Right renal pelvis (tissue), 4 donors: ENCODE measurements at places on chromosomes 12 and 14.

GRCh38 chr14:54253195-54253947 lies 143.4 kb upstream of the CDKN3 start:
- no peak for DNase-seq

GRCh38 chr12:15558915-15559528 lies 230.2 kb downstream of the EPS8 start:
- DNase-seq, result no peak

GRCh38 chr12:95300286-95300685 lies 82.7 kb downstream of the VEZT start:
- no peak for DNase-seq

DNA sequence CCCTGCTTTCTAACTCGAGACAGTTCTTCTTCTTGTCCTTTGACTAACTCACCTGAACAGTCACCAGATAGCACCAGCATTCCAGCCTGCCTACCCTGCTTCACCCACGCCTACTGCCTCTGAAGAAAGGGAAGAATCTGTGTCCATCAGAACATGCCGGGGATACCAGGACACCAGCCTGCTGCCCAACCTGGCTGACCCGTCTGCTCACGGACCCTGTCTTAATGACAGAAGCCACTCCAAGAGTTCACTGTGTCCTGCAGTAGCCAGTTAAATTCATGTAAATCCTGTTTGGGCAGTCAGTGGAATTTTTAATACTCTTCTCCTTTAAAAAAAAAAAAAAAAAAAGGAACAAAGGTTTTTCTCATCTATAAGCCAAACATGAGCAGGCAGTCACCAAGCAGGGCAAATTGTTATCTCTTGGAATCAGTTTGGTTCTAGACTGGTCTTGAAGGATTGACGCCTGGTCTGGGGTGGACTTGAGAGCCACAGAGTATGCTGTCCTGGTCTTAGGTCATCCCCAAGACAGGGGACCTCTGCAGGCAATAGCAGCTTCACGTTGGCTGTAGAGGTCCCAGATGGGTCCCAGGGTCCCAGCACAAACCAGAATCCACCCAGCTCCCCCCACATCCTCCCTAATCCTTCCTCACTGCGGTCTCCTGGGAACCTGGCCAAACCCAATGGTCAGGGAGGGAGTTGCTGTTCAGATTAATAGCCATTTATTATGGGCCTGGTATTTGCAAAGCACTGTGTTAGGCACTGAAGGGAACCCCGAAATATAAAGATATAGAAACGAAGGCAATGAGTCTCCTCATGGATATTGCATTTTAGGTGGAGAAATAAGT lies 181.1 kb upstream of the HIF1A start:
- no peak for DNase-seq

- DNase-seq, result no peak
These were observed 84.9 kb upstream of the CMKLR1 start for GRCh38 chr12:108424026-108424425.

- DNase-seq, result peak; percentile 50
These were observed 13.1 kb upstream of the TMTC1 start for GRCh38 chr12:29796823-29797263.

GRCh38 chr12:124422570-124423523 lies 128.0 kb downstream of the RFLNA start:
- DNase-seq, result no peak

DNA sequence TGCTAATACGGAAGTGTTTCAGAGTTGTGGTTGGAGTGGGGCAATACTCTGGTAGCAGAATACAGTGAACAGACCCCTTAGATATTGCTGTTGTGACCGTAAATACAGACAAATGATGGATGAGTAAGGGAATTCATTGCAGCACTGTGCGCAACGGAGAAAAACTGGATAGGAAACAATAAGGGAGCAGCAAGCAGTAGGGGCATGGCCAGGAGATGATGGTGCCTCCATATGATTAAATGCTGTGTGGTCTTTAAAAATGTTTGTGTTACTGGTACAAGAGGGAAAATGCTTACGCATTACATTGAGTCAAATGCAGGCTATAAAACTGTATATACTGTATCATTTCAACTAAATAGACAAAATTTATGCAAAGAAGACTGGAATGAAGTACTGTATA lies 61.6 kb downstream of the EML1 start:
- no peak for DNase-seq

- peak; percentile 80 for DNase-seq
These were observed 39.6 kb downstream of the CCDC85C start for GRCh38 chr14:99564256-99564925.

- no peak for DNase-seq
These were observed 2.8 kb downstream of the RXYLT1 start for GRCh38 chr12:63782466-63782865.

DNA sequence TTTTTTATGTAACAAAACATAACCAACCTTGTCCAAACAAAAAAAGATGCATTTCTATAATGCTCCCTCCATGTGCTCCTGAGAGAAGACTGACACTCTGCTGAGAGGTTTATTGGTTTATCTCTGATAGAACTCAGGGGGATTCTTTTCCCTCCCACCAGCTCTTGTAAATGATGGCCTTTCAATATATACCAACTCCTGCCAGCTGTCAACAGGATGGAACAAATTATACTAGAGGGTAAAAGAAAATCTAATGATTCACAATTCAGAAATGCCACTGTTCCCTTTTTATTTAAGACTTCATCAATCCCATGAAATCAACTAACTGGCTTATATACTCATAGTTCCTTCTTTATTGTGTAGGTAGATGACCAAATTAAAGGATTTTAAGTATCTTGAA lies 25.4 kb downstream of the PSMC1 start:
- DNase-seq, result no peak

DNA sequence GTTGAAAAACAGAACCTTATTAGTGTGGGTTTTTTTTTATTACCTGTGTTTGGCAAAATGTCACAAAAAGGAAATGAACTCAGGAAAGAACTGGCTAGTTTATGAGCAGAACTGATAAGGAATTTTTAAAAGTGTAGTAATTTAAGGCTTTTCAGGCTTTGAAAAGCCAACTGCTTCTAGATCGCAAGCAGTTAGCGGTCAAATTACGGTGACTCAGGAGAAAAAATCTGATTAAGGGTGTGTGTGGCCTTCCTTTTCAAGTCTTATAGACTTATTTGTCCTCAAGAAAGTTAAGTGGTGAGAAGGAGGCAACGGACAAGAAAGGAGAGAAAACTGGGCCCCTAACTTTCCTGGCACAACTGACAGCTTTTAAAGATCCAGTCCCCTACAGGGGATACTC lies 33.4 kb downstream of the PDZRN4 start:
- DNase-seq, result no peak

GRCh38 chr14:70097576-70098249 lies 91.0 kb downstream of the SLC8A3 start:
- no peak for DNase-seq

GRCh38 chr12:124632519-124632984 lies 65.1 kb upstream of the NCOR2 start:
- no peak for DNase-seq

GRCh38 chr12:52448228-52448627 lies 3.7 kb downstream of the KRT6B start:
- DNase-seq, result no peak

DNA sequence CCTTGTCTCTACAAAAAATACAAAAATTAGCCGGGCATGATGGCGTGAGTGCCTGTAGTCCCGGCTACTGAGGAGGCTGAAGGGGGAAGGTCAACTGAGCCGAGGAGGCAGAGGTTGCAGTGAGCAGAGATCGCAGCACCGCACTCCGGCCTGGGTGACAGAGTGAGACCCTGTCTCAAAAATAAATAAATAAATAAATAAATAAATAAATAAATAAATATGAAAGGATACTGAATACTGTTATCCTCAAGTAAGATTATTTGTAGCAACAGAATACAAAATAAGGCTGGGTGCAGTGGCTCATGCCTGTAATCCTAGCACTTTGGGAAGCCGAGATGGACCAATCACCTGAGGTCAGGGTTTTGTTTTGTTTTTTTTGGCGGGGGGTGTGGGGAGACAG lies 1.9 kb downstream of the RNF41 start:
- no peak for DNase-seq

GRCh38 chr12:105030820-105031807 lies 45.0 kb downstream of the NOPCHAP1 start:
- no peak for DNase-seq

DNA sequence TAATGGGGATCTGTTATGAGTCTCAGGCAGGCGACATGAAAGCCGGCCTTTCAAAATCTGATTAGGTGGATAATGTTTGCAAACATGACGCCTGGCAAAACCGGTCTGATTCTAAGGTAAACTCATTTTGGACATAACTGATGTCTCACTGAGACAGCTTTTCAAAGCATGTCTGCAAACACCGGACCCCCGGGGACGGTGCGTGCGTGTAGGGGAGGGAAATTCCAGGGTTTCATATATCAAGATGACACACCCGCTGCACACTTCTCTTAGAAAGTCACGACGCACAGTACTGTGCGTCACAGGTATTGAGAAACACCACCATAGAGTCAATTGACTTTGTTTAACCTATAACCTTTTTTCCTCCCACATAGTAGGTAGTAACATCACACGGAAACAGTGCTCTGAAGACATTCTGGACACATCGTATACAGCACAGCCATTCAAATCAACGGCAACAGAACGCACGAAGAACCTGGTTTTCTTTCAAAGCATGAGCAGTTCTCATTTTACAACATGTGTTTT lies 43.9 kb upstream of the TESC start:
- no peak for DNase-seq

GRCh38 chr12:75606956-75607355 lies 95.5 kb upstream of the KRR1 start:
- DNase-seq, result no peak

GRCh38 chr12:1796515-1797010 lies 23.8 kb upstream of the LRTM2 start:
- peak; percentile 32 for DNase-seq

DNA sequence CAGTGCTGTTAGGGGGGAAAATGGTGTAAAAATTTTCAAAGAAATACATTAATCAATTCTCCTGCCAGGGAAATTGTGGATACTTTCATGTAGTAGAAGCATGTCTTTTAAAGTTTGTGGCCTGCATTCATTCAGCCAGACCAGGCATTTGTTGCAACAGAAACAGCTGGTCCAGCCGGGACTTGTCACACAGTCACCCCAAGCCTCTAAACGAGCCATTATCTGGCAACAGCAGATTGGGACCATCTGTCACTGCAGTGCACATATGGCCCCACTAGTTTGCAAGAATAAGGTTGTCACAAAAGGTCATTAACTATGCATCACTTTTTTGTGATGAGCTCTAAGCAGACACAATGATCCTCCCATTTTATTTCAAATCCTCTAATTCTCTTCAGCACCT lies 193.9 kb downstream of the PHLDA1 start:
- DNase-seq, result no peak

DNA sequence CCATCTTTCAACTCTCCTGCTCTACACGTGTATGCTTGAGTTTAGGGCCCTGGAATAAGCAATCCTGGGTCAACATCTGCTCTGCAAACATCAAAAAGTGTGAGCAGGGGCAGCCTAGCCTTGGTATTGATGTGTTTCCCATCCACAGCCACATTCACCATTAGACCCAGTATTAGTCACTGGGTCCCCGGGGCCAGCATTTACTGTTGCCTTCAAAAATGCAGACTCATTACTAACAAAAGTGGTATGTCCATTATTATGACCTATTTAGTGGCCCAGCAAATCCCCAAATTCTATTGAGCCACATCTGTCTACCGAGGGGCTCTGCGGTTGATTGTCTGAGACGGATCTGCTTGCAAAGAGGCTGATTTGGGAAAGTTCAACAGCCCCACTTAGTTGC lies 661.8 kb downstream of the DIO2 start:
- DNase-seq, result no peak

DNA sequence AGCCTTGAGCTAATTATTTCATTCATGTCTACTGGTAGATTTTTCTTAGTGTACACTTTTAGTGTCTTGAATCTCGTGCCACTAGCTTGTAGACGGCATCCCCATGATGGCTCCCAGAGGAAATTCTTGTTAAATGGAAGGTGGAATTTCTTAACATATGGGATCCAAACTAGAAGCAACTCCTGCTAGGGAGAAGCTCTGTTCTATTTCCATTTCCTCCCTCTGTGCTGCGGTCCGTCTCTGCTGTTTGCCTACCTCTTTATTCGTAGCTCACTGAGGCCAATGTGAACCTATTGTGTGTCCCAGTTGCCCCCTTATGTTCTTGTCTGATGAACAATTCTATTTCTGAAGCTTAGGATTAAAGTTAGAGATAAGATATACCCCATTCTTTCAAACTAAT lies 588 bp downstream of the PIK3C2G start:
- no peak for DNase-seq

- no peak for DNase-seq
These were observed 29.2 kb upstream of the TMED10 start for GRCh38 chr14:75205591-75205990.

DNA sequence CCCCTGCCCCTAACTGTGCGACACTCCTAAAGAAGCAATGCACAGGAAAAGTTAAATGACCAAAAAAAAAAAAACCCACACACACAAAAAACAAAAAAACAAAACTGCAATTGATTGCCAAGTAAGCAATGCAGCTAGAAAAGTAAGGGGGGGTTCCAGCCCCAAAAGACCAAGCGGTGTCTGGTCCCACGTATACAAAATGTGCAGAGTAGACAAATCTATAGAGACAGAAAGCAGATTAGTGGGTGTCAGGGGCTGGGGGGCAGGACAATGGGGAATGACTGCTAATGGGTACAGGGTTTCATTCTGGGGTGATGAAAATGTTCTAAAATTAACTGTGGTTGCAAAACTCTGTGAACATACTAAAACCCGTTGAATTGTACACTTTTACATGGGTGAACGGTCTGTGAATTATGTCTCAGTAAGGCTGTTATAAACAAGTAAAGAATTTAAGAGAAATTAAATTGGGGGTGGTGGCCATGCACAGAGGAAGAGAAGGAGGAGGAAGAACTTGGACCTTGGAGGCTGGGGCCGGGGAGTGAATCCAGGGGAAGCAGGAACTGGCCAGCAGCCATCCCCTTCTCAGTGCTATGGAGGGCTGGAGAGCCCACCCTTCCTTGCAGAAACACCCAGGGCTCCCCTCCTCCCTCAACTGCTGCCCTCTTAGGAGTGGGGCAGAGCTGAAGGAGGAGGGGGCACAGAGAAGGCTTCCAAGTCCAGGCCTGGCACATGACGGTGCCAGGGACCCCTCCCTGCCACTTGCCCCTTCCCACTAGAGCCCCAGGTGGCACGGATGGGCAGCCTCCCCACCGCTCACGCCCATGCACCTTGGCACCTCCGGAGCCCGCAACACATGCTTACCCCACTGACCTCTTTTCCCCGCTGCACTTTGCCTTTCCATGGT lies 45.4 kb downstream of the KDM2B start:
- DNase-seq, result no peak

DNA sequence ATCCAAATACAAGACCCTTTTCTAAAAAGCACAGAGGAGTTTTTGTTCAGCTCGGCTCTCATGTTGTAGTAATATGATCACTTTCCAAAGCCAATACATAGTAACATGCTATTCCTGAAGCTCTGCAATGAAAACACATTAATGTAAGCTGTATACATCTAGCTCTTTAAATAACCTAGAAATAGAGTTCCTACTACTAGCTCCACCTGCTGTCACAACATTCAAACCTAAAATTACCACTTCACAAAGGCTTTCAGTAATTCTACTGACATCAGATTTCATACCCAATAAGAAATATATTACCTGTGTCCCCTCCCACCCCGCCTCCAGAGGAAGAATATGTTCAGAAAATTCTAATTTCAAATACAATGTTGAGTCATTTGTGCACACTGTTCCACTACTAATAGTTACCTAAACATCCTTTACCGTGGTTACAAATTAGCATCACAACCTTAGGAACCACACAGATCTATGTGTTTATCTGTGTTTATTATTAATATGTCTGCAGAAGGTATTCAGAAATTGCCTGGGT lies 17.8 kb downstream of the EFCAB11 start:
- no peak for DNase-seq

GRCh38 chr12:113043240-113043639 lies 13.3 kb upstream of the DTX1 start:
- DNase-seq, result no peak

- DNase-seq, result no peak
These were observed 129.4 kb downstream of the SCARB1 start for GRCh38 chr12:124734224-124734788.
